ENCODE measurements at places on chromosomes 11 and 22.

DNA sequence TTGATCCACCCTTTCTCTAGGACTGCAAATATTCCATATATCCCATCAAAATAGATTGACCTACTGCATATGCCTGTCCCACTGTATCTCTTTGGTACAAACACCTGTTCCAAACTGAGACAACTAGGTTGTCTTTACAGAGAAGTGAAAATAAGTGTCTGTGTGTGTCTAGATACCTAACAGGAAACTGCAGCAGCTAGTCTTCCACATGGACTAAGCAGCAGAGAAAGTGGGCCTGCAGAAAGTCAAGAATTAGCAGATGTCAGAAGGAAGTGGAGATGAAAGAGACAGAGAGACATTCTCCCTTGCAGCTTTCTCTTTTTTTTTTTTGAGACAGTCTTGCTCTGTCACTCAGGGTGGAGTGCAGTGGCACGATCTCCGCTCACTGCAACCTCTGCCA lies 3.9 kb upstream of the RAB39A start:
- no peak for DNase-seq

DNA sequence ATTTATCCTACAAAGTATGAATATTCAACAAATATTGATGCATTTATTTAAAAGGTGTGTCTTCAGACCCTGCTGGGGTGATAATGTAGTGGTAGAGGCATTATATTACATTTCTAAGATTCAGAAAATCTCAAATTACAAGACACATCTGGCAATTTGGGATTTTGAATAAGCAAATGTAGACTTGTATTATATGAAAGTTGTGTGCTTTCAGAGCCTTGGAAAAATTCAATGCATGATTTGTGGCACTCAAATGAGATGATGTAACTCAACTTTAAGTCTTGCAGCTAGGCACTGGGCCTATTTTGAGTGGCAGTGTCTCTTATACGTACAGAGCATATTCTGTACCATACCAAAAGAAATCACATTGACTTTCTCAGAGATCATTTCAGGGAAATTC lies 214.4 kb downstream of the ETS1 start:
- no peak for DNase-seq

DNA sequence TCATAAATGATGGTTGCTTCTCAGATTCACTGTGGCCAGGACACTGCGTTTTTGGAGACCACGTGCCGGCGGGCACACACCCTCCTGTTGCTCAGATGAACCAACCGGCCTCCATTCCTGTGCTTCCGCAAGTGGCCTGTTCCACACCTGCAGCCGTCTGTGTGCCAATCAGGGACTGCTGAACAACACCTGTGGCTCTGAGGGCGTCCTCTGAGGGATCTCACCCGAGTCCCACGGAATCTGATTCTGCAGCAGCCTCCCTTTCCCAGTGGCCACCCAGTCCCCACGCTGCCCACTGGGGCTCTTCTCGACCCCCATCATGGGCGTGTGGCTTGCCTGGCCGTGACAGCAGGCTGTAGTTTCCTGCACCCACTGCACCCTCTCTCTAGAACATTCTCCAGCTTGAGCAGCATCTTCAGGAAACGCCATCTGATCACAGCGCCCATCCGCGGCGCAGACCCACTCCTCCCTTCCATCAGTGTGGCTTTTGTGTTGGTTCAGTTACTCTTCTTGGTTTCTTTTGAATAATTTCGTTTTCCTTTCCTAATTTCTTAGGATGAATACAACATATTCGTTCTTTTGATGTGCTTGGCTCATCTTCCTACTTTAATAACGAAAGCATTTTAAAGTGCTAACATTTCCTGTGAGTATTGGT lies 100.3 kb upstream of the SLC22A12 start:
- DNase-seq = no peak

GRCh38 chr11:15909937-15910598 lies 446.3 kb downstream of the SOX6 start:
- no peak for DNase-seq

DNA sequence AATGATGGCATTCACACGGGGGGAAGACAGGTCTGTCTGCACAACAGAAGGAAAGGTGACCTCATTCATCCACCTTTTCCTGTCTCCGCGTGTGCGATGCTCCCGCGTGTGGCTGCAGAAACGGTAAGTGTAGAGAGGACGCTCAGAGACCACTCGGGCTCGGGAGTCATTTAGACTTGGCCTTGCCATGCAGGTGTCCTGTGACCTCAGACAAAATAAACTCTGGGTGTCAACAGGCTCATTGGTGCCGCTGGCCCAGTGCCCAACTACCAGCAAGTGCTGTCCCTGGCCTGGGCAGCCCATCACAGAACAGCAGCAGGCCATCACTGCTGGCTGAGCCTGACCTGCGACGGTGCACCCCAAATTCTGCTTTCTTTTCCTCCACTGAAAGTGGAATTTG lies 48.1 kb upstream of the ARFGAP3 start:
- DNase-seq = no peak

GRCh38 chr11:30368394-30368793 lies 45.5 kb downstream of the ARL14EP start:
- DNase-seq = no peak

GRCh38 chr11:124467381-124467927 lies 22.0 kb upstream of the OR8B8 start:
- DNase-seq = no peak

DNA sequence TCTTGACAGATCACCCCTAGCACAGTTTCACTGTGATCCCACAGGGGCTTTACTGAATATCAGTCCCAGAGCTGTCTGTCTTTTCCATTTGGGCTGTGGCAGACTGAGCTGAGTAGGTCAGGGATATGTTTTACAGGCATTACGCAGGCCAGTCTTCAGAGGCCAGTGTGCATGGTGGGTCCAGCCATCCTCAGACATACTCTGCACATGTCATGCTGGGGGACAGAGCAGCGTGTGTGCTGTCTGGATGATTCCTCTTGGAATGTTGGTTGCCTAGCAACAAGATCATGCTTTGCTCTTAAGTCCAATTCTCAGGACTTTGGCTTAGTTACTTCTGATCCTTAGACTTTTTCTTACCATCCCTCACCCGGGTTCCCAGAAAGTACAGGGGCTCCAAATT lies 736.5 kb downstream of the DLG2 start:
- no peak for DNase-seq

DNA sequence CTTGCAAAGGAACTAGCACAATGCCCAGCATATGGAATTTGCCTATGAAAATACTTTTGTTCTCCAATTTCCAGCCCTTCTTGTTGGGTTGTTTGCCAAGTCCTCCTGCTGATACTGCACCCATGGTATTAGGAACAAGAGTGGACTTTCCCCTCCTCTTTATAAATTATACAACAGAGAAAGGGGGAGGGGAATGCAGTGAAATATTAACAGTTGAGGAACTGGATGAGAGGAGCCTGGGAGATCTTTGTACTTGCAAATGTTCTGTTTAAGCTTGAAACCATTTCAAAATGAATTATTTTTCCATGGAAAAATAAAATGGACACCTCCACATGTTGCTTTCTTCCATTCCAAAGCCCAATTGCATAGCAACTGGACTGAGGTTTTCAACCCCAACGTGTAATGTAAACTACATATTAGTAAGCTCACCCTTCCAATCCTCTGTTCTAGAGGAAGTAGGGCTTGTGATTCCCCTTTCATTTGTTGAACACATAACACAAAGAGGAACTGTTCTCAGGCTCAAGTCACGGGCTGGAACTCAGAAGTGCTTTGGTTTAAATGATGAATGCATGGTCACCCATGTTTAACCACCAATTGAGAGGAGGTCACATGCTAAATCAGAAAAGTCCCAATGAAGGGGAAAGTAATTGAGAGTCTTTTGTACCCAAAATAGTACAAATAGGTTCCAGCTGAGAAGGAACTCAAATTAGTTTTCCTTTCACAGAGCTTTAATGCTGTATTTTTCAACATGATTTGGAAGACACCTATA lies 66.2 kb upstream of the ZC3H12C start:
- DNase-seq = no peak

GRCh38 chr11:79182794-79183193 lies 258.0 kb downstream of the TENM4 start:
- DNase-seq = no peak

GRCh38 chr11:126194121-126194543 lies 17.3 kb downstream of the RPUSD4 start:
- peak; percentile 37 for DNase-seq

- DNase-seq = no peak
Measured at GRCh38 chr22:36814801-36815200, 2.0 kb downstream of the PVALB start.

DNA sequence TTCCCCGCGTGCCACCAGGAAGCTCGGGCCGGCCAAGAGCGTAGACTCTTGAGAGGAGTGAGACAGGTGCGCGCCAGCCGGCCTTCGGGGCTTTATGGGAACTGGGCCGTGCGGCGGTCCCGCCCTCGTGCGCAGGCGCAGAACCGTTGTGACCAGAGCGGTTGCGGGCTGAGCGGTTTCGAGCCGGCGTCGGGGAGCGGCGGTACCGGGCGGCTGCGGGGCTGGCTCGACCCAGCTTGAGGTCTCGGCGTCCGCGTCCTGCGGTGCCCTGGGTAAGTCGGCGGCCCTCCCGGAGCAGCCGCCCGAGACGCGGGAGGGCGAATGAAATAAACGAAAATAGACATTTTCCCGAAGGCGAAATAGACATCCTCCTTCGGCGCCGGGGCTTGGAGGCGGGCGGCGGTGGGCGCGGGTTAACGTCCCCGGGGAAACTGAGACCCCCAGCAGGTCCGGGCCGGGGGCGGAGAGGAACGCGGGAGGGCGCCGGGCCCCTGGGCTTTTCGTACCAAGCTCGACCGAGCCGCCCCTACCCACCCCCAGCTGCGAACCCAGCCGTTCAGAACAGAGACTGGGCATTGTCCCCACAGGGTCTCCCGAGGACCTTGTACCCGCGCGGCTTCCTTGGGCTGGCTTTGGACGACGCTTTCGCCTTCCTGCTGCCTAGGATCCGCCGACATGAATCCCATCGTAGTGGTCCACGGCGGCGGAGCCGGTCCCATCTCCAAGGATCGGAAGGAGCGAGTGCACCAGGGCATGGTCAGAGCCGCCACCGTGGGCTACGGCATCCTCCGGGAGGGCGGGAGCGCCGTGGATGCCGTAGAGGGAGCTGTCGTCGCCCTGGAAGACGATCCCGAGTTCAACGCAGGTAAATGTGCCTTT lies at the start of gene ASRGL1:
TSS of gene ASRGL1 (plus strand) at position 146 of the 879 bp plus-strand sequence. CDS start at position 676, 530 bp downstream.
- peak; percentile 74 for DNase-seq
